Caco-2 (cell line): ENCODE measurements at places on chromosomes 4 and X. TPM values are rescaled to one million over a fixed set of nuclear protein-coding genes. Genes with fewer than 3 reads are reported as not detected.

DNA sequence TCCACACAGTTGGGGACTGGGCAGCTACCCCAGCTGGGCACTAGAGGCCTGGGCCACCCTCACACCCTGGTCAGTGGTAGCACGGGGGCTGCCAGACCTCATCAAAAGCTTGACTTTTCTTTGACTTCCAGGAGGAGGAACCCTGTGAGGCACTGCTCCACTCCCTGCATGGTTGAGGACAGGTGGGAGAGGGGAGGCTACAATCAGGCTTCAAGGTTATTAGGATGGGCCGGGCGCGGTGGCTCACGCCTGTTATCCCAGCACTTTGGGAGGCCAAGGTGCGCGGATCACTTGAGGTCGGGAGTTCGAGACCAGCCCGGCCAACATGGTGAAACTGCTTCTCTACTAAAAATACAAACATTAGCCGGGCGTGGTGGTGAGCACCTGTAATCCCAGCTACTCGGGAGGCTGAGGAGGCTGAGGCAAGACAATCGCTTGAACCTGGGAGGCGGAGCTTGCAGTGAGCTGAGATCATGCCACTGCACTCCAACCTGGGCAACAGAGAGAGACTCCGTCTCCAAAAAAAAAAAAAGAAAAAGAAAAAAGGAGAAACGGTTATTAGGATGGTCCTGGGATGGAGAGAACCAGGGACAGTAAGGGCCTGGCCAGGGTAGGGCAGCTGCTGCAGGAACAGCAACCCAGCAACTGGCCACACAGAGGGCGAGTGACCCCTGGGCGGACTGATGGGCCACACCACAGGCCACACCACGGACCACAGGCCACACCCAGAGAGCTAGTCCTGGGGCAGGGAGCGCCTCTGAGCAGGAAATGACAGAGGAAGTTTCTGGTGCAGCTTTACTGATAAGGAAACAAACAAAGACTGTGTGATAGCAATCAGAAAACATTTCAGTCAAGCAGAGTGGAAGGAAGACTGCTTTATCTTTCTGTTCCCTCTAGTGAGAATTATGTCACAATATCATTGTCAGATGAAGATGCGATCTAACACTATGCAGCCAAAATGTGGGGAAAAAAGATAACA, 20.5 kb upstream of the OPN1LW start:
- peak; percentile 34 for DNase-seq

FOXR2 gene
- total RNA-seq: not detected in 2 replicates

DNA sequence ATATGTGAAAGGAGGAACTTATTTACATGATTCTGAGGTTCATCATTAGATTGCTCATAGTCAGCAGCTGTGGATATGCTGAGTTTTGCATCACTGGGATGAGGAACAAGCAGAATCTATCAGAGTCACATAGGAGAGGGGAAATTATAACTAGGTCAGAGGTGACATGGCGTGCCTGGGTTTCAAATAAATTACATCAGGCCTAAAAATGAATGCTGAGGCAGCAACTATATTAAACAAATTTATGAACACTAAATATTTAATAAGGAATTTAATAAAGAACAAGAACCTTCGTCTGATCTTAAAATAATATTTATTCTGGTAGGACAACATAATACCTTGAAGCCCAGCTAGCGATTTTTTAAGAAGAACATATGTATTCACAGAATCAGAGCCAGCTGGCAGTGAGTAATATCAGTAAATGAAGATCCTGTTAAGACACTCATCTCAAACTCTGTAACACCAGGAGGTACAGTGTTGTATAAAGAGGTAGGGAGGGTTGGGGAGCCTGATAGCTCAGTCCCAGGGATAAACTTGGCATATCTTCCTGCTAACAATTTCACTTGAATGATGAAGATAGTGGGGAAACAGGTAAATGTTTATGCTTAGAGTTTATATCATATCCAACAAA, 60.9 kb upstream of the HS3ST1 start:
- DNase-seq: no peak

FAM47E gene
- total RNA-seq: 6.3 and 6.6 TPM in 2 replicates

NAT8L gene
- 6.2 and 6.6 TPM in 2 replicates for total RNA-seq

GRCh38 chrX:3462166-3462508, 115.7 kb upstream of the MXRA5 start:
- DNase-seq: no peak
